Endothelial cell of umbilical vein (primary cell): ENCODE measurements at places on chromosomes 5 and 9. TPM values are rescaled to one million over a fixed set of nuclear protein-coding genes. Genes with fewer than 3 reads are reported as not detected.

- DNase-seq: no peak
Measured at GRCh38 chr9:115196919-115197318, 79.0 kb upstream of the TNC start.

Gene ABHD17B
- total RNA-seq: 16.7 and 16.8 TPM in 2 replicates

GRCh38 chr5:147474140-147474539, 35.7 kb downstream of the DPYSL3 start:
- DNase-seq: no peak

GRCh38 chr5:169027501-169028061, 273.4 kb downstream of the SLIT3 start:
- DNase-seq: peak; percentile 18

DNA sequence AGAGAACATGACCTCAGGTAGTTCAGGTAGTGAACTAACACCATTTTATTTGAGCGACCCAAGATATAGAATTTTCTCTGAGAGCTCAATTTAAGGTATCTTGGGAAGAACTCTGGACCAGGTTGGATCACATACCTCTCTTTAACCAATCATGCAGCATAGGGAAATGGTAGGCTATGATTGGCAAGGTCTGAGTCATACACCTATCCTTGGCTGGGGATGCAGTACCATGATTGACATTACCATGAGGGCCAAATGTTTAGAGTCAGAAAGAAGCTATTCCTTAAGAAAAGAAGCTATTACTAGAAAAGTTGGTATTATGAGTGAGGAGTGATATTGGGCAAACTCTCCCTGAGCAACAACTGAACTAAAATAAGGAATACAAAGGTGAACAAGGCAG, 258.7 kb downstream of the KCTD16 start:
- DNase-seq: no peak
